Liver (tissue), 10 donors: ENCODE measurements at places on chromosomes 2 and 18. TPM values are rescaled to one million over a fixed set of nuclear protein-coding genes. Genes with fewer than 3 reads are reported as not detected.
A peak's percentile ranks its signal among the peaks of the same experiment; 100 is the strongest.

GRCh38 chr18:13247506-13247905 lies 28.9 kb downstream of the LDLRAD4 start:
- DNase-seq: no peak

YPEL5 gene
- polyA plus RNA-seq: 20.4 TPM

GRCh38 chr18:29653671-29654215 lies 1388.8 kb downstream of the DSC3 start:
- DNase-seq: no peak

DNA sequence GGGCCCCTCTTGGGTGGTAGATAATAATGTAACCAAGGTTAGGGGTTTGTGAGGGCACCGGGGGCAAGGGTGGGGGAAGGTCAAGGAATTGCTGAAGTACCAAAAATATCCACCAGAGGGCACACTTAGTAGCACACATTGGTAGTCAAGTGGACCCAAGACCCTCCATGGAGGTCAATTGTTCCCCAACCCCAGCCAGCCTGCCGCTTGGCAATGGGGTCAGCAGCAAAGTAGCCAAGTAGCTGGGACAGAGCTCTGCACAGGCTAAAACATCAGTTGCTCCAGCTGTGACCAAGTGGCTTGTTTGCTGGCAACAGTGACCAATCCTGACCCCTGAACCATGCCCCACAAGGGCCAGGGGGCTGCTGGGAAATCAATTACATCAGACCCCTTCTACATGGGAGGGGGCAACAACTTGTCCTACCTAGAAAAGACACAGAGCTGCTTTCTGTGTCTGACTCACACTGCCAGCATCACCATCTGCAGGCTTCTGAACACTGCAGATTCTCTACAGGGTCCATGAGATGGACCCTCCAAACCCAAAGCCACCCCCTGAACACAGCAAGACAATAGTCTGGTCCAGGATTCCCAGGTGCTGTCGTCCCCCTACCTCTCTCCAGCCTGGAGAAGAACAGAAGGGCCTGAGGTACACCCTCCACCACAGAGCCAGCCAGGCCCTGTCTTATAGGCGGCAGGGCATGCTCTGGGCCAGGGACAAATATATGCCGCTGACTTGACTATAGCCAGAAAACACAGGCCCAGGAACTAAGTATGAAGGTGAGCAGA lies 76.0 kb downstream of the EMX1 start:
- peak; percentile 65 for DNase-seq

- DNase-seq: no peak
Observed at GRCh38 chr2:128556089-128556488, 237.4 kb upstream of the HS6ST1 start.

DNA sequence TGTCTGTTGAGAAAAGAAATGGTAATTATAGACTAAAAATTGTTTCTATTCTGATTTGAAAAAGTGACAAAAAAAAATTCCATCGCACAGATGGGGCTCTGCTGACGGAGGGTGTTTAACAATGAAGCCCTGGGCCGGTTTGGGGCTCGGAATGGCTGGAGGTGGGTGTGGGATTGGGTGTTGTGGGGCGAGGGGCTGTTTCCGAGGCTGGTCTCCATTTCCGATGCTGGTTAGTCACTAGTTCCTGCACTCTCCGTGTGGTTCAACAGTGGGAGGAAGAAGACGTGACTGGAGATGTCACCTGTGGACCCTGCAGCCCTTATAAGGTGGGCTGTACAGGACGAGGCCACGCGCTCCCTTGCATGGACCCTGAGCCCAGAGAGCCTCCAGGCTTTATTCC lies 143.2 kb downstream of the KLHL29 start:
- no peak for DNase-seq

- DNase-seq: no peak
Observed at GRCh38 chr2:100580367-100581276, 17.8 kb downstream of the PDCL3 start.

DNA sequence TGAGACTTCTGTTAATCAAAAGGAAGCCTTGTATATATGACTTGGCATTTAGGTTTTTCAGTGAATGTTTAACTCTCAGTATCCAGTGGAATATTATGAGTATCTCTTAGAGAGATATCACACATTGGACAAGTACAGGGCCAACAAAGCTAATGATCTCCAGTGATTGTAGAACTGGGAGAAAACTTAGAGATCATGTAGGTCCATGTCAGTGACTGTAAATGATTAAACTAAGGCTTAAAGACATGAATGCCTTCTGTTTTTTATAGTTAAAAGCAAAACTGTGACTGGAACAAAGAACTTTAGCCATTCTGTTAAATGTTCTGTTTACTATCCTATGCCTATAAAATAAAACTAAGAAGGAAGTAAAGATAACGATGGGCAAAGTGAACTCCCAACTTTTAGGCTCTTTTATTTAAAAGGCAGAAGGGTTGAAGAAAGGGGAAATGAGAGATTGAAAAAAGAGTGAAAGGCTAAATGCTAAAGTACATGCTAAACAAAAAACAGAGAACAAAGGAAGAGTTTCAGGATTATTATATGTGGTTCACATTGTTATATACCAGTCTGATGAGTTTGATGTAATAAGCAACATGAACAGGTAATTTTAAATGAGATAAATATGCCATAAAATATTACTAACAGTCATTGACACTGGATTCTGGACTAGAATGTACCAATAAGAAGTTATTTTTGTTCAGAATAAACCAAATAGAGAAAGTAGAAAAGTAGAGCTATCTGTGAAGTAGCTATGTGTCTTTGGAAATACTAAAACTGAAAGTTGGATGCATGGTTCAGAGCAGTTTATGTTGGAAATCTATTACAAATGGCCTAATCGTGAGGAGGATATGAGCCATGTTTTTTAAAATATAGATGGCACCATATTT lies 37.1 kb upstream of the TNFRSF11A start:
- no peak for DNase-seq

- DNase-seq: no peak
Observed at GRCh38 chr2:196234672-196235071, 63.3 kb upstream of the STK17B start.

FASTKD1 gene
- polyA plus RNA-seq: 6.7 TPM

SLC4A1AP gene
- 8.5 TPM for polyA plus RNA-seq

- no peak for DNase-seq
Observed at GRCh38 chr18:32056613-32057358, 34.9 kb upstream of the RNF138 start.

DNA sequence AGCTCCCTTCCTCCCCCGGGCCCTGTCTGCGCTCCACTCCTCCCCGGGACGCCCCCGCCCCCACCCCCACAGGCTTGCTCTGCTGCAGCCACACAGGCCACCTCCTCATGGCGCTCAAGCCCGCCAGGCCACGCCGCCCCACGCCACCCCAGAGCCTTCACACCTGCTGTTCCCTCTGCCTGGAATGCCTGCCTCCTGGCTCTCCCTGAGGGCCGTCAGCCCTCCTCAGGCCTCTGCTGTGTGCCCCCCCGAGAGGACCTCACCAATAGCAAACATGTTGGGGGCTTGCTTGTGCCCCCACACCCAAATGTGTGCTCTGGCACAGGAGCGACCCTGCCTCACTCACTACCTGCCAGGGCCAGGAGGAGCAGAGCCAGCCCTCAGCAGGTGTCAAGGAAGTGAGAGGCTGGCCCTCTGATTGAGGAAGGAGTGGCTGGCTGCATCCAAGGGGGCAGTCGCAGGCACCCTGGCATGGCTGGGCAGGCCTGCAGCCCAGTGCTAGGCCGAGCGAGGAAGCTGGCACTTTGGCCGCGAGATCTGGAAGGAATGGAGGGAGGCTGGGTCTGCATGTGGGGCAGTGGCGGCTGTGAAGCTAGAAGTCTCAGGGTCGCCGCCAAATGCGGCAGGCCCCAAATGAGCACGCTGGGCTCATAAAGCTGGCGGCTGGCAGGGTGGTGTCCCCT lies 86.5 kb downstream of the INHBB start:
- DNase-seq: peak; percentile 19

DNA sequence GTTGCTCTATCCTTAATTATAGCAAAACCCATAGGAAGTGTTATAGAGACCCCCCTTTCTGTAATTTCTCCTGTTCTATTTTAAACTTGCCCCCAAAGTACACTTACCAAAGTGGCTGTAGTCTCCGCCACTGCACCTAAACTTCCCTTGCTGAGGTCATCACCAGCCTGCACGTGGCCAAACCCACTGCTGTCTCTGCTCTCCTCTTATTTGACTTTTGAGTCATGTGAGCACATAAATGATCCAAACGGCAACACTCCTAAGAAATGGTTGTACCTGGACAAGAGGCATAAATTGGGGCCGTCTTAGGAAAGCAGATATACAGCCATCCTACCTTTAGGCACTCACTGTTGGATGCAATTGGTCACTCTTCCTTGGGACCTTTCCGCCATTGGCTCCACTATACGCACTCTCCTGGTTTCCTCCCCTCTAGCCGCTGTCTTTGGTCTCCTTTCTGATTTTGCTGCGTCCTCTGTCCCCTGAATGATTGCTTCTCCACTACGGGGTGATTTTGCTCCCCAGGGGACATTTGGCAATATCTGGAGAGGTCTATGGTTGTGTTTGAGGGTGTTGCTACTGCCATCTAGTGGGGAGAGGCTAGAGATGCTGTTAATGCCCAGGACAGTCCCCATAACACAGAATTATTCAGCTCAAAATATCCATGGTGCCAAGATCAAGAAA lies 19.2 kb upstream of the IL36G start:
- DNase-seq: no peak

ELOA2 gene
- not detected for polyA plus RNA-seq

DNA sequence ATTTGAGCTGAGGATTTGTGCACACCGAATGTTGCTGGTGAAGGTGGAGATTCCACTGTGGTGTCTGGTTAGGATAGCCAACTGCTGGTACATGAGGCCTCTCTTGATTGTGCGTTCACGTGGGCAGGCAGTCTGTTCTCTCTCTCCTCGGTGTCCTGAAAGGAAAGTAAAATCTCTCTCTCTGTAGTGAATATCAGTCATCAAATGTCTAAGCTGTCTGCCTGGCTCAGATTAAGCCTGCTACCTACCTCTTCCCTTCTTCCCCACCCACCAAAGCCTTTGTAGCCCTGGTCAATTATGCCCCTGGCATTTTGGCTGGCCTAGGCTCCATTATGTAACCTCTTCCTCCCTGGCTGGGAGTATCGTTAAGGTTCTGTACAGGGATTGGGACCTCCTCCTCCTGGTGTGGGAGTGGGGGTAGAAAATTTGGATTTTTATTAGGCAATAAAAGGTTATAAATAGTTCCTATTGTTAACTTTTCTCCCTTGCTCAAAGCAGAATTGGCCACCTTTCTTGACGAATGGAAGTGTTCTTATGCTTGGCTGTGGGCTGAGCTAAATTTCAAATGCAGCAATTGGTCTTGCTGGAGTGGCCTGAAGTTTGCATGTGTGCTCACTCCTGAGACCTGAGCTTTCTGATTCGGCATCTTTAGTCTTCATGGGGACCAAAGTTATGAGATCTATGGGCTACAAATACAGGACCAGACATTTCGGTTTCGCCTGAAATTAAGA lies 148.8 kb downstream of the WDSUB1 start:
- DNase-seq: no peak

DPYSL5 gene
- not detected for polyA plus RNA-seq

DNA sequence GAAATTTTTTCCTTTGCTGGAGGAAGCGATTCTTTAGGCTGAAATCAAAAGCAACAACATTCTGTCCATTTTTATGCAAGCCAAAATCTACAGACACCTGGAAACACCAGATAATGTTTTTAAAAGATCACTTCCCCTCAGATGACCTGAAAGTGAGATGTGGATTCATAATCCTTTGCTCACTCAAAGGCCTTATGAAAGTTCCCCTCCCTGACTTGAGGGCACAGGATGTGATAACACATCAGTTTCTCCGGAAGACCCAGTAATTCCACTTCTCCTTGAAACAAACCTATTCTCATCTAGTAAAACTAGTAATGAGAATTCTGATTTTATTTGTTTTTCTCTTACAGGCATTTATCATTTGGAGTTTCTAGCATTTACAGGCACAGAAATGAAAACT lies 218.3 kb upstream of the RND3 start:
- DNase-seq: no peak

PDCL3 gene
- polyA plus RNA-seq: 12.3 TPM

DNA sequence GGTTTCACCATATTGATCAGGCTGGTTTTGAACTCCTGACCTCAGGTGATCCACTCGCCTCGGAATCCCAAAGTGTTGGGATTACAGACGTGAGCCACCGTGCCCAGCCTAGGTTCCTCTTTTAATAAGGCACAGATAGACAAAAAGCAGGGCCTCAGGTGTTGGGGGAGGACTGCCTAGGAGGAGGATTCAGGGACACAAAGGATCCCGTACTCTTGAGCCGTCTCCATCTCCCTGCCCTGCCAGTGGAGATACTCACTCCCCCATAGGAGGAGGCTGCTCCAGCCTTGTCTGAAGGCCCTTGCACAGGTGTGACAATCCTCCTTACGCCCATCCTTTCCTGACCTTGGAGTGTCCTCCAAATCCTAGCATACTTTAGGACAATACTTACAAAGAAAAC lies 32.0 kb upstream of the TFCP2L1 start:
- no peak for DNase-seq

DNA sequence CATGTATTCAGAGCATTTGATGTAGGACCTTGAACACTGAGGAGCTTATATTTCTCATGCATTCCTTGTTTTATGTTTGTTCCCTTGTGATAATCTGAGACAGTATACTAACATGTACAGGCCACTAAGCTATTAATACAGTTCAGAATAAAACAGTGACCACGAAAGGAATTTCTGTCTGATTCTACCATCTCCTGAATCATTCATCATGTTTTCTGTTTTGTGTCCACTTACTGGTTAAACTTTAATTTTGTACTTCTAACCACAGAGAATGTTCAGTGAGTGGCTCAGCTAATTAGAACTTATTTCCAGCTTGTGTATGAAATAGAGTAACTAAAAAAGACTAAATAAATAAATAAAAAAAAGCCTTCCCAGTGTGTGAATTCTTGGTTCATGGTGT lies 110.4 kb downstream of the LRP1B start:
- DNase-seq: no peak

AMMECR1L gene
- 5.4 TPM for polyA plus RNA-seq

AQP4 gene
- polyA plus RNA-seq: 0.07 TPM

WIPF1 gene
- polyA plus RNA-seq: 5.3 TPM

FABP1 gene
- polyA plus RNA-seq: 7,337 TPM

SP140 gene
- polyA plus RNA-seq: 0.46 TPM

DNA sequence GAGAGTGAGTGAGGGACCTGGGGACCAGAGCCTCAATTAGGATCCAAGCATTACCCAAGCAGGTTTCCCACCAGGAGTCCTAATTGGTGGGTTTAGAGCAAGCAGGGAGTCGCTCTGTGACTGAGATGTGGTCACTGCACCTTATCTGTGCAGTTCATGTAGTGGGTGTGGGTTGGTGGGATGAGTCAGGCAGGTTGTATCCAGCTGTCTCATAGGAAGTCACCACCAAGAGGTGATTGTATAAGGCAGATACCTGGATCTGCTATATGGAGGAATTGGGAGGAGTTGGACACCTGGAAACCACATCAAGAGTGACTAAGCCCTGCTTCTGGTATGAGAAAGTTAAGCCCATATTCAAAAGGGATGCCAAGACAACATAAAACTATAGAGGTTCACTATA lies 106.8 kb downstream of the ARHGAP28 start:
- DNase-seq: no peak

DNA sequence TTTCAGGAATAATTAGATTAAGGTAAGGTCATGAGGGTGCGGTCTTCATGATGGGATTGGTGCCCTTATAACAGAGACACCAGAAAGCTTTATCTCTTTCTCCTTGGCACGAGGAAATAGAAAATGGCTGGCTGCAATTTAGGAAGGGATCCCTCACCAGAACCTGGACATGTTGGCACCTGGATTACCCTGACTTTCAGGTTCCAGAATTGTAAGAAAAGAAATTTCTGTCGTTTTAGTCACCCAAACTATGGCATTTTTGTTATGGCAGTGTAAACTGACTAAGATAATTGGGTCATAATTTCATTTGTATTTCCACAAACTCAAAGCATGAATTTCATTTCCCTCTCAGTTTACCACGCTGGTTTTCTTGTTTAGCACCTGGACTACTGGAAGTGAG lies 473.6 kb downstream of the PTH2R start:
- no peak for DNase-seq

CASP10 gene
- polyA plus RNA-seq: 2.6 TPM

GRCh38 chr2:122873951-122874350 lies 1118.5 kb downstream of the TSN start:
- DNase-seq: no peak
